ENCODE measurements at places on chromosomes 4 and X.

- no peak for DNase-seq
Observed at GRCh38 chr4:146308951-146309350, 94.6 kb downstream of the REELD1 start.

- no peak for DNase-seq
Observed at GRCh38 chr4:52842792-52843191, 19.3 kb upstream of the RASL11B start.

GRCh38 chr4:12966726-12967125, 517.4 kb downstream of the RAB28 start:
- DNase-seq = no peak

DNA sequence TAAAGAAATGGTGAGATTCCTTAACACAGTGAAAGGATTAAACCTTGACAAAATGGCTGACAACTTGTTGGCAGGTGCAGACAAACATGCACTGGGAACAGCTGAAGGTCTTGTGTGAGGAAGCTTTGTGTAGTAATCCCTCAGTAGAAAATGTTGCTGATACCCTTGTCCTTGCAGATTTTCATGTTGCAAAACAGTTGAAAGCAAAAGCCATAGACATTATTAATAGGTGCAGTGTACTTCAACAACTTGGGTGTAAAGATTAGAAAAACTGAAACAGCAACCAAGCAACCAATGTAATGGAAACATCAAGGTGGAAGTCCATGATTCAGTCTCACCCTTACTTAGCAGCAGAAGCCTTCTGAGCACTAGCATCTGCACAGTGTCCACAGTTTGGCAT, 29.8 kb downstream of the UGT2B7 start:
- DNase-seq = no peak

DNA sequence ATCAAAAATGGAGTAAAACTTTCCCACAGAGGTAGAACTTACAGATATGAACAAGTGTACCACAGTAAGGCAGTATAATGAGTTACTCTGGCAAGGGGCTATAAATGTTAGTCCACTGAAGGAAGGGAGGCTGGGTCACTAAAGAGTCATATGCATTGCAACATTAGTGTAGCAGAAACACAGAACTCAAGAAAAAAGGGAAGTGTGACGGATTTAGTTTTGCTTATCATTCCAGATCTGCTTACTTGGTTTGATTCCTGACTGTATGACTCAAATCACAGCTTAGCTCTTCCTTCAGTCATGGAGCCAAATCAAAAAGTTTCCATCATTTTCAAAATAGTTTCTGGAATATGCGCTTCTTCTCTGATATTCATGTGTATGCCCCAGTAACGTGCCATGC, 148.7 kb downstream of the FSTL5 start:
- peak; percentile 40 for DNase-seq

All from Ammon's horn (tissue), 1 donor.